ENCODE measurements at places on chromosomes 3 and 15.

- DNase-seq: peak; percentile 28
Observed at GRCh38 chr3:65548848-65549625, 489.7 kb downstream of the MAGI1 start.

- no peak for DNase-seq
Observed at GRCh38 chr3:177057768-177058167, 139.5 kb downstream of the TBL1XR1 start.

DNA sequence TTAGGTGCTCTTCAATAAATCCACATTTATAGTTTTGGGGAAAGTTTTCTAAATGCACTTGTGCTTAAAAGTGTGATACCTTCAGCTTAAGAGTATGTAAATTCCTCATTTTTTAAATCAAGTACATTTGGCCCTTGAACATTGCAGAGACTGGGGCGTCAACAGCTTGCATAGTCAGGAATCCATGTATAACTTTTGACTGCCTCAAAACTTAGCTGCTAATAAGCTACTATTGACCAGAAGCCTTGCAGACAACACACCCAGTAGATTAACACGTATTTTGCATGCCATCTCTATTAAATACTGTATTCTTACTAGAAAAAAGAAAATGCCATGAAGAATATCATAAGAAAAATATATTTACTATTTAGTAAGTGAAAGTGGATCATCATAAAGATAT, 1211.8 kb upstream of the ALCAM start:
- DNase-seq: no peak

- DNase-seq: no peak
Observed at GRCh38 chr3:145422556-145422955, 738.4 kb downstream of the PLOD2 start.

DNA sequence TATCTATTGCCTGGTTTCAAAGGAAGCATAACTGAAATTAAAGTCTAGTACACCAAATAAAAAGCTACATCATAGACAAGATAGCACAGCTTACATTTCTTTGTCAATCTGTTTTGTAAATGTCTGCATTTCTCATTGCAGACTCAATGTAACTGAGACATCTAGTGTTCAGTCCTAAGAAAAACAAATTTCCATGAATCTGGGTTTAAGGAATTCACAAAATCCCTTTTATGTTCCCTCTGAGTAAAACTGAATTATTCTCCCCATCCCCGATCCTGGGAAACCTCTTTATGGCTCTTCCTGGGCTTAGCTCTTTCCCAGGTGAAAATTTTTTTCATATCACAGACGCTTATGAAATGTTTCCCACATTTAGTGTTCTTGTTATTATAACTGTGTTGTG, 21.6 kb upstream of the RASA2 start:
- DNase-seq: no peak

GRCh38 chr15:101469520-101470288, 19.8 kb downstream of the PCSK6 start:
- no peak for DNase-seq

GRCh38 chr15:70775160-70775559, 11.8 kb upstream of the UACA start:
- DNase-seq: no peak

- no peak for DNase-seq
Observed at GRCh38 chr3:144034715-144035290, 63.2 kb downstream of the DIPK2A start.

DNA sequence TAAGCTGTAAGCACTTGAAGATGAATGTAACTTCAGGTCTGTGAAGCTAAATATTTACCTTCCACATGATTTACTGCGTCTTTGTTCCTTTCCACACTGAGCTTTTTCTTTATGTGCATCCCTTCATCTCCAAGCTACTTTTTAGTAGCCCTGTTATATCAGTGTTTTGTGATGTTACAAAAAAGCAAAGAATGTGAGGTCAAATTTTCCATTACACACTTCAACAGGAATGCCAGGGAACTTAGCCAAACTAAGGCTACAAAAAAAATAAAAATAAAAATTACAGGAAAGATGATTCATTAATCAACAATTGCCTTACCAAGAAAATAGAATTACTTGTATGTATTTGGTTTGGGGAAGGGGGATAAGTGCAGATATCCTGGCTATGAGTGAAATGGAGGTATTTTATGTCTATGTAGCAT, 73.0 kb downstream of the FILIP1L start:
- DNase-seq: no peak

- DNase-seq: no peak
Observed at GRCh38 chr3:9349321-9350117, 13.3 kb upstream of the THUMPD3 start.

- DNase-seq: no peak
Observed at GRCh38 chr3:183197734-183198133, 35.2 kb upstream of the LAMP3 start.

DNA sequence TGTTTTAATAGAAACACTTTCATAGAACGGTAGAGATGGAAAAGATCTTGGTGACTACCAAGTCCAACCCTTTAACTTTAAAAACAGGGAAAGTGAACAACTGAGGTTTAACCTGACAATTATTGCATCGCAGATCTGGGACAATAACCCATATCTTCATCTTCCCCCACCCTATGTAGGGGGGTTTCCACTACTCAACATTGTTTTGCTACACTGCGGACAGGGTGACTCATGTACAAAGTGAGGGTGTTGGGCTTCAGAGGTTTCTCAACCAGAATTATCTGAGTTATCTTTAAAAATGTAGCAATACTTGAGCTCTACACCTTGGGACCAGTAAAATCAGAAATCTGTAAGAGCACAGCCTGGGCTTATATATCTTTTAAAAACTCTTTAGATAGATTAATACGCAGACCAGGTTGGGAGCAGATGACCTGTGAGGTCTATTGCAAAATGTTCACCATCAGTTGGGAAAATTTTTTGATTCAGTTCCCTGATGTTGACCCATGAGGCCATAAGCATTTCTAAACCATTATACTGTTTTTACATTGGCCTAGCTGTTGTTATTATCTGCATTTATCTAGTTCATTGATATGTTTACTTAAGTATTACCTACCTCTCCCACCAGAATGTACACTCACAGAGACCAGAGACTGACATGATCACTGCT, 103.6 kb upstream of the ICE2 start:
- no peak for DNase-seq

GRCh38 chr3:113254171-113254947, 43.0 kb downstream of the BOC start:
- DNase-seq: no peak

- DNase-seq: no peak
Observed at GRCh38 chr3:36911990-36912804, 32.7 kb downstream of the TRANK1 start.

DNA sequence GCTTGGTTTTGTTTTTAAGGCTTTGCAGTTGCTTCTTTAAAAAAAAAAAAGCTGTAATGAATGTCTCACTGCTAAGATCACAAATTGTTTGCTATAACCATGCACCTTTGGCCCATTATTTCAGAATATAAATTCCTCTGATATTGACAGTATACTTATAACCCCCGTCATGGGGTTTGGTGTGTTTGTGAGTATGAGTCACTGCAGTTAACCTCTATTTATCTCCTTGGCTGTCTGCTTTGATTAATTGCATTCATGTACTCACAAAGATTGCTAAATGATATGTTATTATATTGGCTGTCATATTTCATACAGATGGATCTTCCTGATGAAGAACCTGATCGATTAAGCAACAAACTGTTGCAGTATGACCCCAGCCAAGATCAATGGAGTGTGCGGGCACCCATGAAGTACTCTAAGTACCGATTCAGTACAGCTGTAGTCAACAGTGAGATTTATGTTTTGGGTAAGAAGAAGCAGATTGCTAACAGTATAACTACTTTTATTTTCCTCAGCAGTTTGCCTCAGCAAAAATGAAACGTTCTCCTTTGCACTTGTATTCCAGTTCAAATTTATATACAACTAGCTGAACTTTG, 14.9 kb downstream of the KBTBD12 start:
- no peak for DNase-seq

DNA sequence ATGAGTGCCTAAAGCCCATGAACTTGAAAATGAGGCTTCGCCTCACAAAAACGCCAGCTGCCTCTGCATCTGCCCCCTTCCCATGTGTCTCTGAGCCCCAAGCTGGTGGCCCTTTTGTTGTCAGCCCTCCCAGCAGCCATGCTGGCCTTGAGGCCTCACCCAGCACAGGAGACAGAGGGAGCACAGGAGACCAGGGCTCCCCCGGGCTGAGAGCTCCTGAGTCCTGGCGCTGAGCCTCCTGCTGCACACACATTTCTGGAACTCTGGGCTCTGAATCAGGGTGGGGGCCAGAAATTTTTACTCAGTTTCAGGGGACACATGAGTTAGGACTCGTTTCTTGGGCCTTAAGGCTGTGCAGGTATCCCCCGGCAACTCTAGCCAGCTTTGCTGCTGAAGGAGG, 56.4 kb upstream of the ACAD9 start:
- DNase-seq: no peak

DNA sequence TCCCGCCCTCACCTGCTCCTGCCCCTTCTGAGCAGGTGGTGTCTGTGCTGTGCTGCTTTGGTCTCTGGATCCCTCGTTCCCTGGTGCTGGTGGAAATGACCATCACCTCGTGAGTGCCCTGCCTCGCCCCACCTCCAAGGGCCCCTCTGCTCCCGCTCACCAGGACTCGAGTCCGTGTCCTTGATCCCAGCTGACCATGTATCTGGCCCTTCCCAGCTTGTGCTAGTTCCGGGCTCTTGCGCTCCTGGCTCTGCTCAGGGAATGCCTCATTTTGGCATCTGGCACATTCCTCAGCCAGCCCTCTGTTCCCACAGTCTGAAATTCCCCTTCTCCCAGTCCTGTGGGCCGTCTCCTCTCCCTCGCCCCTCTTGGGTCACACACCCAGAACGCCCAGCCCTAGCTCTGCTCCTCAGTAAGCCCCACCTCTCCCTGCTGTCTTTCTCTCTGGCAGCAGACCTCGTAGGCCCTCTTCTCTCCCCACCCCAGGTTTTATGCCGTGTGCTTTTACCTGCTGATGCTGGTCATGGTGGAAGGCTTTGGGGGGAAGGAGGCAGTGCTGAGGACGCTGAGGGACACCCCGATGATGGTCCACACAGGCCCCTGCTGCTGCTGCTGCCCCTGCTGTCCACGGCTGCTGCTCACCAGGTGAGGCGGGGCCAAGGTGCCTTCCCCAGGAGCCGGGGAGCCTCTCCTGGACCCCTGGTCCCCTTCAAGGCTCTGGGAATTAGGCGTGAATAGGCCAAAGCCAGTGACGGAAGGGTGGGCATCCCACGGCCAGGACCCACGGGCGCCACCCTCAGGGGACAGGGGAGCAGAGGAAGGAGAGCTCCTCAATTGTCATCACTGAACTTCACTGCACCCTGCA, 11.5 kb downstream of the SLC51A start:
- DNase-seq: peak; percentile 26
